Cortex of kidney (tissue), 1 donor: ENCODE measurements at places on chromosomes 16 and 17.

- no peak for DNase-seq
Measured at GRCh38 chr16:72066747-72067146, 3.7 kb downstream of the HPR start.

GRCh38 chr17:27384261-27384701 is 72.0 kb upstream of the KSR1 start:
- no peak for DNase-seq

- DNase-seq: no peak
Measured at GRCh38 chr17:15238057-15238456, 27.1 kb downstream of the PMP22 start.

DNA sequence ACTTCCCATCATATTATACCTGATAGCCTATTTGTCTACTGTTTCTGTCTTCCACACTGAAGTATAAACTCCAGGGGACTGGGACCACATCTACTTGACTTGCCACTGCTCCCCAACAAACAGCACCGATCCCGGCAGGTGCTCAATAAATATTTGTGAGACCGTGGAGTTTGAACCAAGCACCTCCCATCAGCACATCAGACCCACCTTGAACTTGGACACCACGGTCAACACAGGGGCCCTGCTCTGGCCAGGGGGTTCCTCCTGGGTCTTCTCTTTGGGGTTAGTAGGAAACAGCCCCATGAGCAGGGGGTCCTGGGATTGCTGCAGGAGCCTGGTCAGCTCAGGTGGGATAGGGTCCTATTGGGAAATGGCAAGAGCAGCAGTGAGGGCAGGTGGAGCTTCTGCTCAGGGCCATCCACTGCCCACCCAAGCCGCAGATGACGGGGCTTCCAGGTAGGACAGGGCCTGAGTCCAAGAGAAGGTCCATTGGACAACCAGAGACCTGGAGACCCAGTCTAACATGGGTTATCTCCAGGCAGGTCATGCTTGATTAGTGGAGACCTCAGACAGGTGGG is 19.9 kb downstream of the ZNHIT3 start:
- DNase-seq: no peak

GRCh38 chr16:88074041-88074440 is 122.8 kb downstream of the BANP start:
- no peak for DNase-seq

DNA sequence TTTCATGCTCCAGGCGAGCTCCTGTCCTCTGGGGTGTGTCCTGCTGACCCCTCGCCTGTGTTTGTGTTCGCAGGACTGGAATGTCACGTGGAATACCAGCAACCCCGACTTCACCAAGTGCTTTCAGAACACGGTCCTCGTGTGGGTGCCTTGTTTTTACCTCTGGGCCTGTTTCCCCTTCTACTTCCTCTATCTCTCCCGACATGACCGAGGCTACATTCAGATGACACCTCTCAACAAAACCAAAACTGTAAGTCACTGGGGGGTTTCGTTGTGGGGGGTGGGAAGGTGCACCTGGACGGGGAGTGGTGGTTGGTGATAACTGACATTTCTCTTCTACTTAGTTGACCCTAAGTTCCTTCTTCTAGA is 58.3 kb downstream of the ABCC1 start:
- no peak for DNase-seq

DNA sequence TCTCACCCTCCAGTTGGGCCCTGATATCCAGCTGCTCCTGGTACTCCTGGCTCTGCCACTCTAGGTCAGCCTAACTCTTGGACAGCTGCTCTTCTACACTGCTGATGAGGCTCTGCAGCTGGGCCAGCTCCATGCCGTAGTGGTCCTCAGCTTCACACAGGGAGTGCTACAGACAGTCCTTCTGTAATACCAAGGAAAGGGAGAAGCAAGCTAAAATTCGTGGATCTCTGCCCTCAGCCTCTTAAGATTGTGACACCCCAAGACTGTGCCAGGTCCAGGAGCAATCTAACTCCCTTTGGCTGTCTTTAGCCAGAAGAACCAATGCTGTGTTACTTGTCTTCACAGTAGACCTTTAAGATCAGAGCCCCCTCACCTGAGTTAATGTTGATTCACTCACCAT is 7.7 kb upstream of the KRT38 start:
- no peak for DNase-seq

DNA sequence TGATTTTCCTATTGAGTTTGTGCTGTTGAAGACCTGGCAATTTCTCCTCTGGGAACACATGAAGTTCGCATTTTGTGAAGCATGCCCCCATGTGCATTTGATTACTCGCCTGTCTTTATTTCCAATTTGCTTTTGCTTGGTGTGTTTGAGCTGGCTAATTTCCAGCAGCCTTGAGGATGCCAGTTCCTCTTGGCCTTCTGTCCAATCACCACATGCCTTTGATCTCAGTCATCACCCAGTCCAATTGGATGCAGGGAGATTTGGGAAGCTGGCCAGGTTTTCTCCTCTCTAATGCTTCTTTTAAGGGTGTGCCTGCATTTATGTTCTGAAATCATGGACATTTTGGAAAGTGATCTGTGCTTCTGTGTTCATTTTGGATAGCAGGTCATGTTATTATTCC is 3.8 kb upstream of the TMEM100 start:
- DNase-seq: no peak

GRCh38 chr17:45867171-45867570 is 22.5 kb downstream of the SPPL2C start:
- DNase-seq: no peak

- DNase-seq: no peak
Measured at GRCh38 chr17:66304304-66305174, 2.1 kb downstream of the PRKCA start.

DNA sequence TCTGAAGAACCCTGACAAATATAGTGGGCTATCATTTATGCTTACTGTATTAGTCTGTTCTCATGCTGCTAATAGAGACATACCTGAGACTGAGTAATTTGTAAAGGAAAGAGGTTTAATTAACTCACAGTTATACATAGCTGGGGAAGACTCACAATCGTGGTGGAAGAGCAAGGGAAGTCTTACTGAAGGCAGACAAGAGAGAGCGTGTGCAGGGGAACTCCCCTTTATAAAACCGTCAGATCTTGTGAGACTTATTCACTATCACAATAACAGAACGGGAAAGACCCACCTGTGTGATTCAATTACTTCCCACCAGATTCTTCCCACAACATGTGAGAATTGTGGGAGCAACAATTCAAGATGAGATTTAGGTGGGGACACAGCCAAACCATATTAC is 526.8 kb upstream of the GOT2 start:
- DNase-seq: no peak

DNA sequence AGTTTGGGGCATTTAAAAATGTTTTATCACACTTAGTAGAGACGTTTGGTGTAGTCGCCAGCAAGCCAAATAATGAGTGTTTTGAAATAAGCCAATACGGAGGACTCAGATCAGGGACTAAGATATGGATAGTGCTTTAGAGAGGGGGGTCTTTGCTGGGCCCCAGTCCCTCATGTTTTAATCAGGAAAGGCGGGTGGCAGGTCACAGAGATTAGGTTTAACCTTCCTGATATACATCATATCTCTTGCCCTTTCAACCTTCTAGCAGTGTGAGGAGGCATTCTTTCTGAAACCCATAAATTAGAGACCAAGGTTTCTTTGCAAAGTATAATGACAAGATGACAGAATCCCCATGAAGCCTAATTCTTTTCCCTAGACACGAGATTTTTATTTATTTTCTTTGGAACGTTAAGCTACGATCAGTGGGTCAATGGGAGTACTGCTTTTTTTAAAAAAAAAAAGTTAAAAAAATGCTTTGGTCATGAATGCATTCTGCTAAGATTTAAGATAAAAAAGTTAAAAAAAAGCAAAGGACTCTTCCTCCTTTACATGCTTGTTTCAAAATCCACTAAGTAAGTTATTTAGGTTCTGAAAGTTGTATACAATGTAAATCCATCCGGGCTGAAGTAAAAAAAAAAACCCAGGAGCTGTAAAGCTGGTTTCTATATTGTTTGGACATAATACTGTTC is 572.1 kb upstream of the SALL1 start:
- no peak for DNase-seq

GRCh38 chr17:12302711-12303110 is 282.0 kb downstream of the MAP2K4 start:
- no peak for DNase-seq

GRCh38 chr17:15970500-15970899 is 25.6 kb downstream of the ADORA2B start:
- no peak for DNase-seq

- DNase-seq: no peak
Measured at GRCh38 chr16:31108035-31108793, at the start of gene BCKDK. Gene BCKDK, plus strand, starts transcription at chr16:31108386. Its CDS starts 838 bp downstream, at chr16:31109224.

- DNase-seq: no peak
Measured at GRCh38 chr16:83966153-83966696, 1.8 kb upstream of the NECAB2 start.
